ENCODE measurements at places on chromosomes 1 and 21.

GRCh38 chr1:183218971-183219615, 33.0 kb downstream of the LAMC2 start:
- no peak for DNase-seq

GRCh38 chr1:232016616-232017015, 390.0 kb downstream of the DISC1 start:
- DNase-seq: no peak

GRCh38 chr1:116390195-116390594, 17.2 kb downstream of the ATP1A1 start:
- no peak for DNase-seq

GRCh38 chr21:42654179-42654912, 925 bp downstream of the PDE9A start:
- no peak for DNase-seq

- DNase-seq: no peak
Measured at GRCh38 chr1:41513383-41513735, 28.9 kb upstream of the EDN2 start.

GRCh38 chr1:68047659-68048026, 2.8 kb downstream of the DIRAS3 start:
- no peak for DNase-seq

DNA sequence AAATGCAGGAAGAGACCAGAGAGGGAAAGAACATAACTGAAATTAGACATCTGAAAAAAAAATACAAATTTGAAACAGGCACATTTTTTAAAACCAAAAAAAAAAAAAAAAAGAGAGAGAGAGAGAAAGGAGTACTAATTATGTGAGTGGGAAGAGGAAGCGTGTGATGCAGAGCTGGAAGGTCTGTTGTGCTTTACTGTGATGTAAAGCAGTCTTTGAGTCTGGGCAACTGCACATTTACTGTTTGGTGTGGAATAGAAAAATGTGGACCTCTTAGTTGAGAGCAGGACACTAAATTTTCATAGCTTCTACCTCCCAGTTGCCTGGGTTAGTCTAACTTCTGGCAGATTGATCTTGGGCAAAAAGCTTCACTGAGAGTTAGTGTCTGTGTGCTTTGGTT, 16.5 kb downstream of the LHX9 start:
- no peak for DNase-seq

DNA sequence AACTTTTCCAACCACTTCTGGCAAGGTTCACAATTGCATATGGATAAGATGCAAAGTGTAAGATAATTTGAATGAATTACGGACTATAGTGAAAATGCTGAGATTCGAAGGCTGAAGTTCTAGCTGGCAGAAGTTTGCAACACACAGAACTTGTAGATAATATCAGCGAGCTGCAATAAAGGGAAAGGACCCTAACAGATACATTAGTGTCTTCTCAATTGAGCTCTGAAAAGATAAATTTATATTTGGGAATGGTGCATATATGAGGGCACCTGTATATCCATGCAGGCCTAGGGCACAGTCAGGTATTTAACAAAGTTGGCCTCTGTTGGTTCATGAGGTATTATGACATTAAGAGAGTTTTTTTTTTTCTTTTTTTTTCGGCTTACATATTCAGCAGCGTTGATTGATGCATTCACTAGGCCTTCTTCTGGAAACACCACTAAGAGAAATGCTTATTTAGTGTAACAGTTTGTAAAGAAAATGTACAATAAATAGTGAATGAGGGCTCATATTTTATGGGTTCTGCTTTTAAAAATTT, 2.2 kb downstream of the NFIA start:
- DNase-seq: no peak

GRCh38 chr1:228042508-228042907, 35.7 kb downstream of the WNT3A start:
- no peak for DNase-seq

DNA sequence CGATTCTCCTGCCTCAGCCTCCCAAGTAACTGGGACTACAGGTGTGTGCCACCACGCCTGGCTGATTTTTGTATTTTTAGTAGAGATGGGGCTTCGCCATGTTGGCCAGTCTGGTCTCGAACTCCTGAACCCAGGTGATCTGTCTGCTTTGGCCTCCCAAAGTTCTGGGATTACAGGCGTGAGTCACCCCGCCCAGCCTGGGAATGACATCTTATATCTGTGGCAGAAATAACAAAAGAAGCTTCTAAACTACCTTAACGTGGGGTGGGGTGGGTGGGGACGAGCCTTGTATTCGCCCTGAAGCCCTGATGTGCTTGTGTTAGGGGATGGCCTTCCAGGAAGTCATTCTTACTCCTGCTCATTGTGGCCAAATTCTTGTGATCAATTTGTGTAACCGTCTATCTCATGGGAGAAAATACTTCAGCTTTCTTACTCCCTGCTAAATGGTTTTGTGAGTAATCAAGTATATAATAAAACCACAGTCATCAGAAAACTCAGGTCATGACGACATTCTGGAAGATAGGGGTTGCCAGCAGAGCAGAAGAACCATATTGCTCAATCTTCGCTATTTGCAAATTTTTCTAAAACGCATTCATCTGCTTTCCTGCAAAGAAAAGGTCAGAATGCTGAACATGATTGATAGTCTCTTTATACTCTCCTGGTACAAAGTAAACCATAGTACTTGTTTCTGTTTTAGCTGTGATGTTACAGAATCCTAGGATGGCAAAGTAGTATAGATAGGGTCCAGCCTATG, 63.2 kb downstream of the DIRAS3 start:
- DNase-seq: no peak

- DNase-seq: no peak
Measured at GRCh38 chr1:180544050-180544449, 14.7 kb upstream of the OVAAL start.

DNA sequence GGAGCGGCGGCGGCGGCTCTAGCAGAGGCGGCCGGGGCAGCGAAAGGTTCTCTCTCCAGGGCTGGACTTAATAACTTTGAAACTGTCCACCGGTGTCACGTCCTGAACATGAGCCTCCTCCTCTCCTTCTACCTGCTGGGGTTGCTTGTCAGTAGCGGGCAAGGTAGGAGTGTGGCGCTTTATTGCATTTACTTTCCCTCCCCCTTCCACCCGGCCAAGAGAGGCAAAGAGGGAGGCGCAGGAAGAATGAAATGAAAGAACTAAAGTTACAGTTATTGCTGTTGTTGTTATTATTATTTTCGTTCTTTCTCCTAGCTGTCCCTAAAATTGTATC, 214 bp downstream of the NCAM2 start:
- DNase-seq: no peak

GRCh38 chr1:155529929-155530328, 32.7 kb downstream of the ASH1L start:
- no peak for DNase-seq

- DNase-seq: no peak
Measured at GRCh38 chr1:6956488-6957159, 171.4 kb downstream of the CAMTA1 start.

DNA sequence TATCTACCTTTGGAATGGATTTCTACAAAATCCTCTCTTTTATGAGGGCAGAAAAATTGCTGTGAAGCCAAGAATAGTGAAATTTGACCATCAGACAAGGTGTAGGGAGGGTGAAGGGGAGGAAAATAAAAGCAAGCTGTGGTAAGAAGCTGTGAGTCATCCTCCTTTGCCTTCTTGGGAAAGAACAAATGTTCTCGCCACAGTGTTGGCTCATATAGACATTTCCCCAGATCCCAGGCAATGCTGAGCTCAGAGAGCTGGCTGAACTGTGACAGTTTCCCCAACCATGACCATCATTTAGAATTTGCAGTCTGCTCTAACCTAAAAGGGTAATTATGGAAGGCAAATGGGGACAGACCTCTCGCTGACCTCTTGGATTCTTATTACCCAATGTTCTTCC, 235.4 kb downstream of the PBX1 start:
- no peak for DNase-seq

GRCh38 chr1:31790140-31790539, 25.7 kb downstream of the SPOCD1 start:
- DNase-seq: no peak

DNA sequence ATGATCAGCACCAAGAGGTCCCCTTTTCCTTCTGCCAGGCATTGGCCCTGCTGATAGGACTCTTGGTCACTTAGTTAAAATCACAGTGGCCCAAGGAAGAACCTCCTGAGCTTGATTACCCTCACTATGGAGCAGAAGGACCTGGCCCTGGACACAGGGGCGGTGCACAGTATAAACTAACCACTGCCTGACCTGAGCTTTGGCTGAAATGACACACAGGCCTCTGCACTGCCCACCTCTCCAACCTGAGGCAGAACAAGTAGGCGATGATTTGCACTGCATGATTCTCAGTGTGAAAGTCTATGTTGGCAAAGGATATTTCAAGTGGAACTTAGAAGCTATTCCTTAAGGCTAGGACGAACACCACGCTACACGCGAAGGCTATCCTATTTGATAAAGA, 48.5 kb downstream of the CAPN2 start:
- DNase-seq: no peak

GRCh38 chr1:17211377-17211776, 6.4 kb downstream of the PADI1 start:
- no peak for DNase-seq

GRCh38 chr1:154320882-154321608, at the start of gene AQP10:
Gene AQP10, plus strand, starts transcription at chr1:154321093. Its CDS starts 63 bp downstream, at chr1:154321156.
- no peak for DNase-seq

- DNase-seq: no peak
Measured at GRCh38 chr1:78894811-78895210, 111.7 kb downstream of the ADGRL4 start.

GRCh38 chr1:223835754-223836153, 10.0 kb downstream of the TP53BP2 start:
- no peak for DNase-seq

- DNase-seq: no peak
Measured at GRCh38 chr21:17671733-17672132, 59.0 kb upstream of the BTG3 start.

DNA sequence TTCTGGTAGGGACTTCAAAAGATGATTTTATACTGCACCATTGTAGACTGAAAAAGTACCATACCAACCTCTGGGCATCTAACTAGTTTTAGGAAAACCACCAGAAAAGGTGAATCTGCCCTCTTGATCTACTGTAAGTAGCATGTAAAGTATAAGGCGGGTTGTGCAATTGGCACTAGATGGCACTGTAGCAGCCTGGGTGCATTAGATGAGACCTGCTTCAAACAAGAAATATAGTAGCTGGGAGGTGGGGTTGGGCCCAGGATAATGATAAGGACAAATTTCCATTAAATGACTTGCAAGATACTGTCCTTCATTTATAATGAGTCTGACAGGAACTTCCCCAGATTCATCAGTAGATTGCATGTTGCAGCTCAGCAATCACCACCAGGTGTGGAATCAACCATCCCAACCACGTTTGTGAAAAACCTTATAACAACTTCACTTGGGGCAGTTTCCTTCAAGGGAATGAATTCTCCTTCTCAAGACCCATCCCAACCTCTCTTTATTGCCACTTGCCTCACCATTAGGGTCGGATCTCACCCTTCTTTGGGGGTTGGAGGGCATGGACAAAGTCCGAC, 37.3 kb upstream of the IL10 start:
- peak; percentile 13 for DNase-seq

GRCh38 chr1:83802460-83803152, 196.3 kb downstream of the TTLL7 start:
- DNase-seq: no peak

GRCh38 chr1:224234017-224234416, 51.0 kb downstream of the DEGS1 start:
- no peak for DNase-seq

GRCh38 chr1:231284441-231284840, 43.4 kb downstream of the GNPAT start:
- DNase-seq: no peak

GRCh38 chr1:84090447-84091245, 53.4 kb upstream of the PRKACB start:
- DNase-seq: no peak

GRCh38 chr1:45584351-45585109, 689 bp downstream of the NASP start:
- peak; percentile 93 for DNase-seq

DNA sequence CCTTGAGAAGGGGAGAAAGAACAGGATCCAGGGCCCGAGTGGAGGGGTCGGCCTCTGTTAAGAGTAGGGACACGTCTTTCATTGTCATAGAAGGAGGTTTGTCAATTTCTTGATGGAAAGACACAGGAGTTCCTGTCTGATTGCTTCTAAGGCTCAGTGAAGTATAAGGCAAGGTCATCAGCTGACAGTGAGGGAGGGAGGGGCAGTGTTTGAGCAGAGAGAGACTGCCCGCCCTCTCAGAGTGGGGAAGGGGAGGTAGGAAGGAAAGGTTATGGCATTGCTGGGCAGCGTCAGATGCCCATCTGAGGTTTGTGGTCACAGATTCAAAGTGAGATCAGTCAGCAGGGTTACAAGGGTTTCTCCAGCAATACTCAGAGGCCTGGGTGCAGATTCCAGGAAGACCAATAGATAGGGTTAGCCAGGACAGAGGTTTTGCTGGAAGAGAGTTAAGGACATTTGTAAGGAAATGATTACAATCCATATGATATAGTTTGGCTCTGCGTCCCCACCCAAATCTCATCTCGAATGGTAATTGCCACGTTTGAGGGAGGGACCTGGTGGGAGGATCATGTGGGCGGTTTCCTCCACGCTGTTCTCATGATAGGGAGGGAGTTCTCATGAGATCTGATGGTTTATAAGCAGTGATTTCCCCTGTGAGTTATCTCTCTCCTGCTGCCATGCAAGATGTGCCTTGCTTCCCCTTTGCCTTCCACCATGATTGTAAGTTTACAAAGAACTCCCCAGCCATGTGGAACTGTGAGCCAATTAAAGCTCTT, 127.2 kb upstream of the GJB5 start:
- DNase-seq: no peak

DNA sequence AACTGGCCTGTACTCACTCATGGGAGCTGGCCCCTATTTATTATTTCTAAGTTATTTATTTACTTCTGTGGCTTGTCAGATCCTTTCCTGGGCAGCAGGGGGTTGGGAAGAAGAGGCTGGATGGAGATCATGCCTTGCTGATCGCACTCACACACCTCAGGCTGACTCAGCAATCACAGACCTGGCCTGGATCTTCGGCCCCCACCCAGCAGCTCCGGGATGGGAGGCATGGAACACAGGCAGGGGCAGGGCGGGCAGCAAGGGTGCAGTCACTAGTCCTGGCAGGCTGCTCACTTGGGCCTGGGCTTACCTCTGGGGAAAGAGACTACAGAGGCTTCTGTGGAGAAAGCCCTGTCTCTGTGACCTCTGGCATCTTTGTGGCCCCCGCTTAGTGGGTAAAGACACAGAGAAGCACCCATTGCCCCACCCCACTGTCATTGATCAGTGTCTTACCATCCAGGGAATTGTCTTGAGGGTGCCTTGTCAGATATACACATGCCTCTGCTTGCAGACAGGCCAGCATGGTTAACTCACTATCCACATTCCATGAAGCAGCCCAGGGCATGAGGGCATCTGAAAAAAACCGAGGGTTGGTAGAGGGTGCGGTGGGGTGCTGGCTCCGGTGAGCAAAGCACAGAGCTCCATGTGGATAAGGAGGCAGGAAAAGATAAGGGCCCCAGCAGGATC, 3.7 kb downstream of the ARTN start:
- no peak for DNase-seq

GRCh38 chr1:230171356-230172015, 104.4 kb downstream of the GALNT2 start:
- DNase-seq: no peak

DNA sequence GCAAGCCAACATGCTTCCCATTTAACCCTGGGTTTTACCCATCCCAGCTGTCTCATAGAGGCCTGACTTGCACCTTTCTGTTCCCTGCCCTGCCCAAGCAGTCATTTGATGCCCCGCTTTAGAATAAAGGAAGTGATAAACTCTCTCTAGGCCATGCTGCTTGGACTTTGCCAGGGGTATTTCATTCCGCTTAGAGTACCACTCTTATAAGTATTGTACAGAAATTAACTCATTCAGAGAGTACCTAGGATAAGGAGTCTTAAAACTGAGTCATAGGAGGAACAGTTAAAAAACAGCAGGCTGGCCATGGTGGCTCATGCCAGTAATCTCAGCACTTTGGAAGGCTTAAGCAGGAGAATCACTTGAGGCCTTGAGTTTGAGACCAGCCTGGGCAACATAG, 21.0 kb upstream of the LYST start:
- no peak for DNase-seq
